Motor neuron (in vitro differentiated cells): ENCODE measurements at places on chromosomes 3 and 15.
A peak's percentile ranks its signal among the peaks of the same experiment; 100 is the strongest.

- no peak for ATAC-seq
These were observed 6.7 kb downstream of the CISH start for GRCh38 chr3:50604628-50605588.

DNA sequence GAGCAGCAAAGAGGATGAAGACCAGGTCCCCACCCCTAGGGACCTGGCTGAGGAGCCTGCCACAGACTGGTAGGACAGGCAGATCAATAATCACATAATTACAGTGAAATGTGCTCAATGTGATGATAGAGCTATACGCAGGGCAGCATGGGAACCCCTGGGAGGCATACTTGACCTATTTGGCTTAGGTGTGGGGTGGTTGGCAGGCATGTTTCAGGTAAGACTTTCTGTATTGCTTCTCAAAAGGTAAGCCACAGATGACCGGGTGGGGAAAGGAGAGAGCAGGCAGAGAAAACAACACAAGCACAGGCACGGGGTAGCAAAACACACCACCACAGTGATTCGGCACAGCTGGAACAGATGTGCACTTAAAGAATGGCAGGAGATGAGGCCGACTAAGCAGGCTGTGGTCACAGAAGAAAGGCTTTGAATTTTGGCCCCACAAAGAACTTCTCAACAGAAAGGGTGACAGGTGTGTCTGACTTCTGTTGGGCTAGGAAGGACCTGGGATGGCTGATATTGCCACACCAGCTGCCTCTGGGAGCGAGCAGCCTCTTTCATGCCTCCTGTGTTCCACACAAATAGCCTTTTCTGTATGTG is 64.1 kb downstream of the ABCC5 start:
- no peak for ATAC-seq

DNA sequence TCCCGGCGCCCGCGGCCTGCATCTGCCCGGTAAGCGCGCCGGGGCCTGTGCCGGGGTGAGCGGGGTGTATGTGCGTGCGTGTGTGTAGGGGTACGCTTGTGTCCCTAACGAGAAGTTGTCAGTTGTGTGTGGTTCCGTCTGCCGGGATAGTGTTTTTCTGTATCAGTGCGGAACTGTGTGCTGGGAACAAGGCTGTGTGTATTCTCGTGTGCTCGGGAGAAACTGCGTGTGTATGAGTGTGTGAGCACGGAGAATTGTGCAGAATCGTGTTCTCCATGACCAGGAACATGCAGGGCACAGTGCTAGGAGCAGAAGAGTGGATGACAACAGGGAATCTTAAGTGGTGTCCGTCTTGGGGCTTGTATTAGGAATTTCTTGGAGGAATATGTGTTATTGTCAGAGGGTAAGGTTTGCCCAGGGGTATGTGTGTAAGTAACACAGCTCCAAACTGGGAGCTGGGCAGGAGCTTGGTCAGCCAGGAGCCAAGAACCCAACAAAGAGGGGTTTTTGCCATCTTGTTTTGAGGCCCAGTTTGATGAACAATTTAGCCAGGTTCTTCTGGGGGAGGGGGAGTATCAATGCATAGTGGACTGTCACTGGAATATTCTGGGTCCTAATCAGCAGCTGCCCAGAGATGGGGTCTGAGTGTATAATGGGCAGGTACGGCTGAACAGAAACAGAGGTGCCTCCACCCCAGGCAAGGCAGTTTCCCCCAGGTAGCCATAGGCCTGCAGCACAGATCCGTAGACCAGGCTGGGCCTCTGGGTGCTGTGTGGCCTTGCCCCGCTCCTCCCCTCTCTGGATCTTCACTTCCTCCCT is 2.1 kb downstream of the ISL2 start:
- ATAC-seq = no peak

DNA sequence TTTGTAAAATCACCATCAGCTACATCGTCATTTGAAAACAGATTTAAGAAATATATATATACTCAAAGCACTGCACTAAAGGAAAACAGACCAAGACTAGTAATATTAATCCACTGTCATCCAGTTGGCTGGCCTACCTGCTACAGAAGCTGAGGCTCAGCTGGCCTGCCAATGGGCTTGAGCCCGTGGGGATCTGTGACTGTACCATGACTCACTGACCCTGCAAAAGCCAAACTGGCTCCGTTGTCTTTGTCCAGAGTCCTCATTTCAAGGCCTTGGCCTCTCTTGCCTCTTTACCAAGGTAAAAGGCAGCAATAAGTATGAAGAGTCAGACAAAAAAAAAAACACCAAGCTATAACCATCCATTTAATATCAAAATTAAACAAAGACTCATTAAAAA is 463.5 kb upstream of the RASGRP1 start:
- ATAC-seq = no peak

GRCh38 chr3:142318331-142318730 is 92.9 kb upstream of the GK5 start:
- ATAC-seq = no peak

DNA sequence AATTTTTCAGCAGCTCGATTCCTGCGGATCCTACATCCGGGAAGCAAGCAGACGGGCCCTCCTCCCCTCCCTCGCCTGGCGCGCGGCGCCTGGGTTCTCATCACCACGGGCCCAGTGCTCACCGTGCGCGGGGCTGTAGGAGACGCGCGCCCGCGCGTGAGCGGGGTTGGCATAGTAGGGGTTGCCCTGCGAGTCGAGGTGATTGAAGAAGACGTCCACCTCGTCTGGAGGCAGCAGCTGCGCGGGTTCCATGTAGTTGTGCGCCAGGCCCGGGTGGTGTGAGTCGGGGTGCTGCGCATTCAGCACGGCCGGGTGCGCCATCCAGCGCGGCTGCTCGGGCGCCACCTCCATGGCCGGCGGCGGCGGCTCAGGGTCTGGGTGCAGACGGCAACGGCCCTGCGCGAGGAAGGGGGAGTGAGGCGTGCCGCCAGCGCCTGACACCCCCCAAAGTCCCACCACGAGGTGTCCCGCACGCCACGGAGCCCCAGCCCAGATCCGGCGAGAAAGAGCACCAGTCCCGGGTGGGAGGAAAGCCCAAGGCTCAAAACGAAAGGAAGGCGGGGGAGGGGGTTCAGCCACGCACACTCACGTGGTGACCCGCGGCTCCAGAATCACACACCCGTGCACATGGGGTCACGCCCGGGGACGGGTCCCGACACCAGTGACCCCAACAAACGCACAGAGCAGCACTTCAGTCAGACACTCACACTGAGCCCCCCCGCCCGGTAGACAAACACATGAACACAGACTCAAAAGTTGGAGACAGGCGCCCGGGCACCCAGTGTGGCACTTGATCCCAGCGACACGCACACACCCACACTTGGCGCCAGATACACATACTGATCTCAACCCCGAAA is 6.1 kb downstream of the GATA2 start:
- no peak for ATAC-seq

- no peak for ATAC-seq
These were observed 144.7 kb upstream of the GADL1 start for GRCh38 chr3:31039145-31039544.

DNA sequence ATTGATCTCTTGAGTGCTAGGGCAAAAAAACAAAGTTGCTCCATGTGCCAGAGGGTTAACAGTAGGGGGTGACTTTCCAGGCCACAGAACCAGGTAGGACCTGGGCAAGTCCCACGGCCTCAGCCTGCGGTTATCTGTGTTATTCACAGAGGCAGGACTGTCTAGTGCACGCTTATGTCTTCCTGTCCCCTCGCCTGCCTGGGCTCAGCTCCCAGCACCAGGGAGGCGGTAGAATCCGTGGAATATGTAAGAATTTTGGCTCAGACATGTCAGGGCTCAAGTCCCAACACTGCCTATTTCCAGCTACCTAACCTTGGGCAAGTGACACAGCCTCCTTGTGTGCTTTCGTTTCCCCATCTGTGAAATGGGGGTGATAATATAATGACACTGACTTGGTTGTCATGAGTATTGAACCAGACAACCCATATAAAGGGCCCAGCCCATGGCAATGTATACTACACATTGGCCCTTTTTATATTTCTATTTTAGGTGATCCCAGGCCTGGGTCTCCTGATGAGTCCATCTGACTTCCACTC is 44.3 kb upstream of the FLNB start:
- ATAC-seq = no peak

- no peak for ATAC-seq
These were observed 47.0 kb upstream of the USP3 start for GRCh38 chr15:63457379-63457778.

DNA sequence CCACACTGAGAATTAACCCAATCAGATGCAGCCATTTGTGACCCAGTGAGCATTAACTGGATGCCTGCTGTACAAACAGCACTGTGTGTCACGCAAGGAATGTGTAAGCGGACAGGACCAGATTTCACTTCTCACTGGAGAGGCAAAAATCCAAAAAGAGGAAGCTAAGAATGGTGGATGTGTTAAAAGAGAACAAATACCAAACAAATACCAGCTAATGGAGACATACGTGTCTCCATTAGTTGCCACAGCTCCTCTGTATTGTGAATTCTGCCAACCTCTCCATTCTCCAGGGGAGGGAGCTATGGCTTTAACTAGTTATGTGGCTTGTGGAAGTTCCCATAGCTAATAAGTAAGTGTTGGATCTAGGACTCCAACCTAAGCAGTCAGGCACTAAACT is 2.6 kb downstream of the LTF start:
- ATAC-seq = no peak

- ATAC-seq = no peak
These were observed 135.0 kb upstream of the UBE2E2 start for GRCh38 chr3:23068016-23068728.

DNA sequence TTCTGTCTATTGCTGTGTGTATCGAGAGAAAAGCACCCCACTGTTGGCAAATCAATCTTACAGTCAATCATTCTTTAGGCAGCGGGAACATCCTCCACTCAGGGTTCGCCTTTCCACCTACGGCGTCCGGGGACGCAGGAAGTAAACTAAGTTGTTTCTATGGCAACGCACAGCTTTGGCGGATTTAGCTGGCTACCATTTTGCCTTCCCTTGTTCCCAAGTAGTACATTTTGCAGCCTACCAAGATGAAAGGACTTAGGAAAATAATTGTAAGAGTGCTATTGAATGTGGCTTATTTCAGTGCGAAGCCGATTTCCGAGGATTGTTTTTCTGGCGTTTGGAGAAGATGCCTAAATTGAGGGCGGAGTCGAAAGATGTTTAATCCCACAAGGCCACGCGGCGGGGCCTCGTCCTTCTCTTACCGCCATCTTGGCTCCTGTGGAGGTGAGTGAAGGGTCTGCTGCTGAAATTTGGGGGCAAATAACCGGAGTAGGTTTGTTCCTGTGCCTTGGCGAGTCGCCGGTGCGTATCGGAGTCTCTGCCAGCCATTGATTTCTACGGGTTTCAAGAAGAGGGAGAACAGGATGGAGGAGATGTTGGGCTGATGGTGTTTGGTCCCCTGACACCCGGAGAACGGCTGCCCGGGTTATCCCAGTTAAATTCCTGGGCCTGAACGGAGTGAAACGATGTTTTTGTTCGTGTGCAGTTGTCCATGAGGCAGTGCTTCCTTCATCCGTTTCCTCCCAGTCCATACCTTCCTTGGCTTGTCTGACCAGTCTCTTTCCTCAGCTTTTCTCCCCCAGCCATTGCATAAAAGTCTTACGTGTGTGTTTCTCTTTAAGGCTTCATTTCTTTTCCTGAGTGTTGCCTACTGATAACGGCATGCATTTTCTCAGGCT is at the start of gene RPL35A:
Gene RPL35A (plus strand): TSS at position 413 of the 899 bp plus-strand sequence. CDS start 778 bp downstream, outside the sequence.
- peak; percentile 94 for ATAC-seq

- ATAC-seq = no peak
These were observed 1.8 kb downstream of the ATP13A4 start for GRCh38 chr3:193552923-193553322.

DNA sequence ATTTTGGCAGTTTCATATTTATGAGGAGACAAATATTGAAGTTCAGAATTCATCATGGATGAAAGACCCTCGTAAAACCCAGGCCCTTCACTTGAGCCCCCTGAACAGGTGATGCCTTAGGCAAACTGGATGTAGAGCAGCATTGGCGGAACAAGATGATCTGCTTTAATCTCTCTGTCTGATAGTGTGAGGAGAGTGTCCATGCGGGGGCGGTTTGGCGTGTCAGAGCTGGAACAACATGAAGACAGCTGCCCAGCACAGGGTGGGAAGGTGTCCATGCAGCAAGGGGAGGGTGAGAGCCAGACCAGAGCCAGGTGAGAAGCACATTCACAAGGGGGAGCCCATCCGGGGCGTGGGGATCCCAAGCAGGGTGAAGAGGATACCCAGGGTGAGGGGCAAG is 31.8 kb upstream of the ANP32A start:
- no peak for ATAC-seq

DNA sequence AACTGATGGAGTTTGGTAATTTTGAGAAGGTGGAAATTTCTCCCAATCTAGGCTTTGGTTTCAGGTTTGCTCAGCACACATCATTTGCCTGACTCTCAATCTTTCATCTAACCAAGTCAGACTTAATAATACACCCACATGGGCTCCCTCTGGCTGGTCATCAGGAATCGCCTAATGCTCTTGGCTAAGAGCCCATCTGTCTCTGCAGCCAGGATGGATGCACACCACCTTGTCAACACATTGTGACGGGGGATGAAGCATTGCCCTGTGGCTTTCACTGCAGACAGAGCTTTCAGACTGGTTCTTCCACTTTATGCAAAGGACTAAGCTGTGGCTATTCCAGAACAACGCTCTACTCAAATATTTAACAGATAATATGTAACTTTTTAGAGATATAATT is 3.0 kb upstream of the HDGFL3 start:
- peak; percentile 21 for ATAC-seq

GRCh38 chr3:5082789-5083115 is 39.3 kb upstream of the ARL8B start:
- no peak for ATAC-seq

DNA sequence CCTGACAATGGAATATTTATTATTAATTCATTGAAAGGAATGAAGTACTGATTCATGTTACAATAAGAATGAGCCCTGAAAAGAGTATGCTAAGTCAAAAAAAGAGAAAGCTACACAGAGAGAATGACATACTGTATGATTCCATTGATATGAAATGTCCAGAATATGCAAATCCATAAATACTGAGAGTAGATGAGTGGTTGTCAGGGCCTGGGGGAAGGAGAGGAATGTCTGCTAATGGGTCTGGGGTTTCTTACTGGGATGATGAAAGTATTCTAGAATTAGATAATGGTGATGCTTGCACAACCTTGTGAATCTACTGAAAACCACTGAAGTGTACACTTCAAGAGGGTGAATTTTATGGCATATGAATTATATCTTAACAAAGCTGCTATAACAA is 79.9 kb upstream of the HACD2 start:
- no peak for ATAC-seq

- ATAC-seq = no peak
These were observed 66.3 kb upstream of the DCBLD2 start for GRCh38 chr3:98967758-98968157.

DNA sequence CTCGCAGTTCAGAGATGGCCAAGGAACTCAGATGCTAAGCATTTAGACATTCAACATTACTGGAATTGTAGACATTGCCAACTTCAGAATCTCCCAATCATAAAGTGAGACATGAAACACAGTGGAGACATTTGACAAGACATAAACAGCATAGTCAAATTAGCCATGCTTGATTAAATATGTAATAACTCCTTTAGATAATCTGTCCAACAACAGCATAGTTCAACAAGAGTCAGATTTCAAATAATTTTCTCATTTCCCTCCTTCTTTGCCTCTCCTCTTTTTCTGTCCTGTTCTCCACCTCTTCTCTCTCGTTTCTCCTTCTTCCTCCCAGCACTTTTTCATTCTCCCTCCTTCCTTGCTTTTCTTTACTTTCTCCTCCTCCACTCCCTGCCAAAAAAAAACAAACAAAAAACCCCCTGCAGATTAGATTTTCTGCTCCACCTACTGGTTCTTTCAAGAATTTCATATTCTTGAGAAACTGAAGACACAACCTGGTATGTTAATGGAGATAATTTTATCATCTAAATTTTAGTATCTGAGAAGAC is 20.2 kb downstream of the CPOX start:
- peak; percentile 62 for ATAC-seq
